ENCODE measurements at places on chromosomes 13 and 19.

- no peak for DNase-seq
These were observed 2.8 kb downstream of the HIPK4 start for GRCh38 chr19:40387155-40387554.

DNA sequence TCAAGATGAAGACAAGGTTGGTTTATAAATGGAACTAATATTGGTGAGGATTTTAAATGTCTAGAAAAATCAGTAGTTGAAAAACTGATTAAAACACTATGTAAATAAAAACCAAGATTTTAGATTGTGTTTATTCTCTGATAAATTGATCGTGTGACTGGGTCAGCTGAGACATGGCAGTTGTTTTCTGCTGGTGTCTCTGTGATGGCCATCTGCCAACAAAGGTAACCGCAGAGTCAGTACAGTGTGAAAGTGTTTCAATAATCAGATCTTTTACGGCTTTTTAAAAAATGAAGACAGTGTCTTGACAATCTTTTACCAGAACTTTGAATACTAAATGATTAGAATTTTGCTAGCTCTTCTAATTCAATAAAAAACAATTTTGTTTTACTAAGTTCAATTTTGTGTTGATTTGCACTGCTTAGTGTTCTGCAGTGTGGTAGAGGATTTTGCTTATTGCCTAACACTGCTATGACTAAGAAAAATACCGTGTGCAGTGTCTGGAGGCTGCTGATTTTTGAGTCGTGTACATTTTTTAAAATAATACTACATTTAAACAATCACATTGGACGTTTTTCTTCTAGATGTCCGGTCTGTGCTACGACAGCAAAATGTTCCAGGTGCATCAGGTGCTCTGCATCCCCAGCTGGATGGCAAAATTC is 32.7 kb upstream of the GPR183 start:
- no peak for DNase-seq

DNA sequence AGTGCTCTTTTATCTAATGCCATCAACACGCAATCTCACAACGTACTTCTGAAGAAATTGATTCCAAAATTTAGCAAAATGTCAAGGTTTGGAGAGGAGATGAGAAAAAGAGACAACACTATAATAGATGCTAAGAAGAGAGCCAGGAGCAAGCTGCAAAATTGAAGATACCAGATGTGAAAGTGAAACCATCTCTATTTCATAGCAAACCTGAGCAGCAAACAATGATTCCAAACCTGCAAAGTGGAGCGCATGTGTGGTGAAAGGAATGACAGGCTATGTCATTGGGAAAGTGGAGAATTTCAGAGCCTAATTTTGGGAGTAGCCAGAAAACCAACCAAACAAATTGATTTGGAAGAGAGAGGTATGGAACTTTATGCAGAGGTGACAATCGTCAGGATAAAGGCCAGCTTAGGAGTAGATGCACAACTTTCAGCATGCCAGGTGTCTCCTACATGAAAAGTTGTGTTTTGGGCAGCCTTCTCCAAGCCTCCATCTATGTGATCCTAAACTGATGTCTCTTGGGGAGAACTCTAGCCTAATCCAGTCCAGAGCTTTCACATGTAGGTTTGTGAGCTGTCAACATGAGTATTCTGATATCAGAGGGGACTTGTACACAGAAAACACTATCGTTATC is 158.4 kb upstream of the FNDC3A start:
- DNase-seq: no peak

- no peak for DNase-seq
These were observed 3.0 kb downstream of the MARK4 start for GRCh38 chr19:45254044-45254531.

GRCh38 chr13:26561651-26562511 is 4.4 kb downstream of the WASF3 start:
- no peak for DNase-seq

DNA sequence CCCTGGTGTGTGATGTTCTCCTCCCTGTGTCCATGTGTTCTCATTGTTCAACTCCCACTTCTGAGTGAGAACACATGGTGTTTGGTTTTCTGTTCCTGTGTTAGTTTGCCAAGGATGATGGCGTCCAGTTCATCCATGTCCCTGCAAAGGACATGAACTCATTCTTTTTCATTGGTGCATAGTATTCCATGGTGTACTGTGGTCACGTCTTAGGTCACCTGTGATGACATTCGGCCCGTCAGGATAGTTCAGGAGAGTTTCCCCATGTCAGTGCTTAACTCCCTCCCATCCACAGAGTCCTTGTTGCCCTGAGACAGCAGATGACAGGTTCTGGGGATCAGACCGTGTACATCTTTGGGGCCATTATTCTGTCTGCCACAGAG is 8.6 kb downstream of the ZNF444 start:
- no peak for DNase-seq

DNA sequence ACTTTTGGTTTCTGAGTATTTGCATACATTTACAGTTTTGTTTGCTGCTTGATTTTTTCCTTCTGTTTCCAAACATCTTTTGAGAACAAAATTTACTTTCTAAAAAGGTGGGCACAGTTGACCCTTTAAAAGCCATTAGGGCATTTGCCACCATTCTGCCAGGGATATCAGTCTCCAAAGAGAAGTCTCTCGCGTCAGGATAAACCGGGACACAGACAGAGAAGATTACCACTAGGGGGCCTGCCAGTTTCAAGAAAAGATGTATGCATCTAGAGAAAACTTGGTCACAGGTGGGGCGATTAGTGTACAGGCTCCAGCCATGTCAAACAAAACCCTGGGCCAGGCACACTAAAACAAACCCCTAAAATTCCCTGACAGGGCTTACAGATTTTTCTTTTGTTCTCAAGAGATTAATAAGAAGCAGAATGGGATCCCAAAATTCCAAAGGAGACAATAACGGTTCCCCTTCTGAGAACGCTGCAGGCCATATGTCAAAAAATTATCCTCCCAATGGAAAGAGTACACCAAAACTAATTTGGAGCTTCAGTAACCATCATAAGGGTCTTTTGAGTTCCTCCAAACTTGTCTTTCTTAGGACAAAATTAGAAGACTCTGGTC is 10.7 kb upstream of the PABPC3 start:
- no peak for DNase-seq

- DNase-seq: peak; percentile 59
These were observed at the start of gene KCTD12 for GRCh38 chr13:76886292-76887075. TSS of gene KCTD12 (minus strand) at chr13:76886405. CDS start at chr13:76886148, 257 bp downstream.

GRCh38 chr19:40805258-40805868 is 6.4 kb downstream of the EGLN2 start:
- no peak for DNase-seq

DNA sequence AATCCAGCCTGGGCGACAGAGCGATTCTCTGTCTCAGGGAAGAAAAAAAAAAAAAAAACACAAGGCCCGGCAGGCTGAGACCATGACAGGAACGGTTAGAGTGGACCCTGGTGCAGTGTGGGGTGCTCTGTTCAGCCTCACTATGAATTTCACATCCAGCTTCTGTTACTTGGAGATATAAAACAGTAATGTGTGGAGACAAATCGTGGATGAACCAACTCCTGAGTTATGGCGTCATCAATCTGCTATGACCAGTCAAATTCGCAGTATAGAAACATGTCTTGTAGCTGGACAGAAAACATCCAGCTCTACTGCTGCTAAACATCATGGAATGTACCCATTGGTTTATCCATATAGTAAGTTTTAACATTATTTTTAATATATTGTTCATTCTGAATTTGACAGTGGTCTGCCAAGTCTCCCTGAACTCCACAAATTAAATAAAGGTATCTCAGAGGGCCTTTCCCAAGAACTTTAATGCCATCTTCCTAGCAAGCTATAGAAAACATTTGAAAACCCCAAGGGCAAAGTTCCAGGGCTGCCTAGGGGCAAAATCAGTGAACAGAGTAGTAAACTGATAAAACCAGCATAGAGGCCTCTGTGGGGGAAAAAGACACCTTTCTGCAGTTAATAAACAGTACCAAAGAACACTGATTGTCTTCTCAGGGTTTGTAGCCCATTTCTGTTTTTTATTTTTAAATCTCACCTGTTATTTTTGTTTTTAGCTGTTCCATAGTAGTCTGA is 75.8 kb downstream of the LRCH1 start:
- no peak for DNase-seq

All from stimulated activated CD4-positive, alpha-beta T cell treated with anti-CD3 and anti-CD28 coated beads, Interleukin-1b, Interleukin-23, amount 100 ng/mL, for 1 hour (primary cell).